ENCODE measurements at places on chromosomes 12 and 14.

DNA sequence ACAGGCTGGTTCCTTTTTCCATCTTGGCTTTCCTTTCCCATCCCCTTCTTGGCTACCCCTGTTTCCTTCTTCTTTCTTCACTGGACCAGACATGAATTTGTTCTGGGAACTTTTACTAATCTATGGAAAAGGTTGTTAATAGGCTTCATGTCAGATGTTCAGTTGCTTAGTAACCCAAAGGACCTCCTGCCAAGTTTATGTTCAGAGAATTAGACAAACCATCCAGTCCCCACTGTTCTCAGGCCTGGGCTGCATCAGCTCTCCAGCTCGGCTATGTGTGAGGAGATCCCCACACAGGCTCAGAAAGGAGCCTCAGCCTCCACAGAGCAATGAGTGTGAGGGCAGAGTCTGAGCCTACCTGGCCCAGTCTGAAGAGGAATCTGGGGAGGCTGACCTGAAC is 78.0 kb downstream of the AKAP6 start:
- no peak for DNase-seq

DNA sequence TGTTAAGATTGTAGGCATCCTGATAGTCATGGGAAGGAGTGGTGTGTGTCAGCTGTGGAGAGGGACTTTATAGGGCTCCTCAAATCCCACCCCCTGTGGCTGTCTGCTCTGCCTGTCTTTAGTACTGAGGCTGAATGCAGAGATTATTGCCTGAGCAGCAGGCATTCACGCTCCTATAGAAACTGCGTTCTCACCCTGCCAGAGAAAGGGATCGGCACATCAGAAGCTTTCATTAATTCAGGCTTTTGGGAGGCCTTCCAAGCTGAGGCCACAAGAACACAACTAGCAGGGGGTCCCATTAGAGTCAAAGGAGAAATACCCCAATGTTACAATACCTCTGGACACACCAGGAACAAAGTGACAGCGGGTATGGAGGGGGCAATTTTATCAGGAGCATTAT is 12.6 kb downstream of the KCNK10 start:
- no peak for DNase-seq

DNA sequence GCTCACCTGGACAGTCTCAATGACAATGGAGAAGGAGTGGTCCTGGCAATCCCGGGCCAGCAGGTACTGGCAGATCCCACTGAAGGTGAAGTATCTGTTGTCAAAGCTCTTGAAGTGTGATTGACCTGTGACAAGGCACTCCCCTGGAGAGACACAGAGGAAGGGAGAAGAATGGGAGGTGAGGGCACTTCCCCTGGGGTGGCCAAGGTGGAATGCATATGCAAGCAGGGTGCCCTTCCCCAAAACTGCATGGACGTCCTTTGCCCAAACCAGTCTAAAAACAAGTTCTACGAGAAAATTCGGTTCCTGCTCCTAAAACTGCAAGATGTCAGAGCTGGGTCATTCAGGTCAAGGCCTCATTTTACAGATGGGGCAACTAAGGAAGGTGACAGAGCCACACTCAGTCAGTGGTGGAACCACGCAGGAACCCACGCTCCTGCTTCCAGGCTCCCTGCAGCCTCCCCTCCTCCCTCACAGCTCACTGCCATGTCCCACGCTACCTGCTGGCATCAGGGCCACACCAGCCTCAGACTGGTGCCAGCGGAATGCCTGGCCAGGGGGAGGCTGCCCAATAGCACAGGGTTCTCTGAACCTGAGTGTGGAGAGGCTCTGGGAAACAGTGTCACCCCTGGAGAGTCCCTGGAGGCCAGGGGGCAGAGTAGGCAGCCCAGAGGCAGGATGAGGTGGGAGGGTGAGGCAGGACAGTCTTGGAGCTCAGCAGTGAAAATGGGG is 59.2 kb downstream of the VWF start:
- DNase-seq, result no peak

DNA sequence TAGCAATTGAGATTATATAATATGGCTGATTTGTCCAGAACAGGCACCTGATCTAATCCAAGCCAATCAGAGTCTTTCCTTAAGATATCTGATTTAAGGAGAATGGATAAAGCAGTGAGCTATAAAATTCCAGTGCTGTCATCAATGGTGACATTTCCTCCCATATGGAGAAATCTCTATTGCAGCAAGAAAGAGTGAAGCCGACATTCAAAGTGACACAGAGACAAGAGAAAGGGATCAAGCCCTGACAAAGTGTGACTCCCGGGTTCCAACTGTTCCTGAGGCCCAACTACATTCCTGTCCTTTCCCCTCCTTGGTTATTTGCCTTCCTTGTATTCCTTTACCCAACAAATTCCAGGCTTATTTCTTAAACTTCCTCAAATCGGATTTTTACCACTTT is 430.0 kb upstream of the SOX5 start:
- DNase-seq, result no peak

All from activated CD4-positive, alpha-beta T cell treated with anti-CD3 and anti-CD28 coated beads for 36 hours (primary cell).